ENCODE measurements at places on chromosomes 11 and 22.

- no peak for DNase-seq
Observed at GRCh38 chr11:110160016-110160415, 66.8 kb downstream of the ZC3H12C start.

GRCh38 chr11:6771926-6772893 lies at the start of gene OR2AG2:
TSS of gene OR2AG2 (minus strand) at chr11:6771976. CDS start at chr11:6768957, 3,019 bp downstream.
- no peak for DNase-seq

- DNase-seq: no peak
Observed at GRCh38 chr11:1044160-1044559, 7.6 kb upstream of the MUC6 start.

DNA sequence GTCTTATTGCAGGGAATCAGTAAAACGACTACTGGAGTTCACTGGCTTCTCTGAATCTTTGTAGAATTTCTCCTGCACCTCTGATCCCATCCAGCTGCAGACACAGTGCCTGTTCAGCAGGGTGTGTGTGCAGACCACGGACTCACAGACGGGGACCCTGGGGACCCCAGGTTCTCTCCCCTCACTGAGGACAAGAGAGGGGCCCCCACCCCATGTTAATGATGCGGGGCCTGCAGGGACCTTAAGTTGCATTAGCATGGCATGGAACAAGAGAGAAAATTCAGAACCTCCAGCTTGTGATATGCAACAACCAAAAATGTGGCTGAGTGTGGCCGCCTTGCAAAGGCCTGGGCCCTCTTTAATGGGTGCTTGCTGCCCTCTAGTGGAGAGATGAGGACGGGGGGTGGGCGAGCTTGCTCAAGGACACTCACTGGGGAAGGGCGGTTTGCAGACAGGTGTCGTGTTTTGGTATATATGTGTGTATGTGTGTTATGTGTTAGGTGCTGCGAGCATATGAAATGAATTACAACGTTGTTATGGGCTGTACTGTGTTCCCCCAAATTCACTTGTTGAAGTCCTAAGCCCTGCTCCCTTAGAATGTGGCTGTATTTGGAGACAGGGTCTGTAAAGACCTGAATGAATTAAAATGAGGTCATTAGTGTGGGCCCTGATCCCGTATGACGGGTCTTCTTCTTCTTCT lies 84.4 kb upstream of the SEPTIN5 start:
- peak; percentile 76 for DNase-seq

DNA sequence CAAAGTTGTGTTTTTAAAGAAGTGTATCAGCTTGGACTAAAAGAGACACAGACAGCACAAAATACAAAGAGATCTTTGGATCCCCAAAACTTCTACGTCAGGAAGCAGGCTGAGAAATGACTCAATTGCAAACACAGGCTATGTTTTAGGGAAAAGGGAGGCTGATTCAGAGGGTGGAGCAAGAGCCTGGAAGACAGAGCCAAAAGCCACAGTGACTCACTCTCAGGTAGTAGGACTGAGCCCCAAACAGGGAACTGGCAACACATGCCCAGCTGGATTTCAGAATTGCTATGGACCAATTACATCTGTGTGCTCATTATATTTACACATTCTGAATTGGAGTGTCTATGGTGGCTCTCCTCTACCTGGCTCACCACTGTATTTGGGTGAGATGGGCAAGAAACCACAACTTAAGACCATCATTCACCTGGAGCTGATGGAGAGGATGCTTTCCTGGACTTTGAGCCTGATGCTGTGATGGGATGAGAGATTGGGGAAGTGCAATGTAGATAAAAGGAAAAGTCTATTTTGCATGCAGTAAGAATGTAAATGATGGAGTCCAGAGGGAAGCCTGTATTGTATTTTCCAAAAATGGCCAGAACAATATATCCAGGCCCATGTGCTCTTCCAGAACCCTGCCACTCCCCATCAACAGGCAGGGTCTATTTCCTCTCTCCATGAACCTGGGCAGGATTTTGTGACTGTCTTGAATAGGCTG lies 20.8 kb upstream of the LINC01488 start:
- DNase-seq: no peak

- DNase-seq: no peak
Observed at GRCh38 chr11:35090125-35090524, 48.8 kb upstream of the CD44 start.

DNA sequence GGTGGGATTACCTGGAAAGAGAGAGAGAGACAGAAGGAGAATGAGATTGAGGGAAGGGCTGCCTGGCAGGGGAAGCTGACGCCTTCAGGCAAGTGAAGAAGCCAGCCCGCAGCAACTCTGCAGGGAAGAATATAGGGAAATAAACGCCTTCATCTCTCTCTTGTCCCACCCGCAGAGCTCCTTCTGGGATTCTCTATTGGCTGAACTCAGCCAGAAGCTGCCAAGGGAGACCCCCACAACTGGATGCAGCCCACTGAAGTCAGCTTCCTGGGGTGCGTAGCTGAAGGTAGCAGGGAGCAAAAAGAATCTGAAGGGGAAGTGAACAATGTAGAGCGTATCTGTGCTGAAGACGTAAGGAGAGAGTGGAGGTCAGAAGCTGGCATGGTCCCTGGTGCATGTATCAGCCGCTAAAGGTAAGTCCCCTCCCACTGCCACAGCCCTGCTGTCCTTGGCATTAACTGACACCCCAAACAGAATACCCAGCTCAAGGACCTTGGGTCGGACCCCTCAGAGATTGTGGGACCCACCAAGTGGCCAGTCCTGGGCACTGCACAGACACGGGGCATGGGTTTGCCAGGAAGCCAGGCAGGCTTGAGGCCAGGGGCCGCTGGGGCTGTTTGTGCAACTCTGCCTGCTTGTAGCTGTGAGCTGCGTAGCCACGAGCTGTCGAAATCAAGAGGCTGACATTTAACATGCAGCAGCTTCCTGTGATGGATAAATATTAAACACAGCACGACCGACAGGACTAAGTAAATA lies 469.9 kb downstream of the MN1 start:
- no peak for DNase-seq

DNA sequence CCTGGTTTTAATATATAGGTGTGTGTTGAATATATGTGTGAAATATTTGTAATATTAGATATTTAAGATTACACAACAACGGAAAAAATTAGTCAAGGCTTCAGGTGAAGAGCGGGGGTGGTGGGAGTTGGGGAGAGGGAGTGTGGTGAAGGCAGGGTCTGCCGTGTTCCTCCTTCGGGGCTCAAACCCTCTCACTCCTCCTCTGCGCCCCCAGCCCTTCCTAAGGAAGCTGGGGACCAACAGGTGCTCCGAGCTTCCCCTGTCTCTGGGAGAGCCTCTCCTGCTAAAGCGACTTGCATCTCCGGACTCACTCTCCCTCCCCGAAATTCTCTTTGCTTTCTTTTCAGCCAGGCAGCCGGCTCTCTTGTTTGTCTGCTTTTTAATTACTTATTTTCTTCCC lies 960 bp upstream of the CADM1 start:
- DNase-seq: no peak

DNA sequence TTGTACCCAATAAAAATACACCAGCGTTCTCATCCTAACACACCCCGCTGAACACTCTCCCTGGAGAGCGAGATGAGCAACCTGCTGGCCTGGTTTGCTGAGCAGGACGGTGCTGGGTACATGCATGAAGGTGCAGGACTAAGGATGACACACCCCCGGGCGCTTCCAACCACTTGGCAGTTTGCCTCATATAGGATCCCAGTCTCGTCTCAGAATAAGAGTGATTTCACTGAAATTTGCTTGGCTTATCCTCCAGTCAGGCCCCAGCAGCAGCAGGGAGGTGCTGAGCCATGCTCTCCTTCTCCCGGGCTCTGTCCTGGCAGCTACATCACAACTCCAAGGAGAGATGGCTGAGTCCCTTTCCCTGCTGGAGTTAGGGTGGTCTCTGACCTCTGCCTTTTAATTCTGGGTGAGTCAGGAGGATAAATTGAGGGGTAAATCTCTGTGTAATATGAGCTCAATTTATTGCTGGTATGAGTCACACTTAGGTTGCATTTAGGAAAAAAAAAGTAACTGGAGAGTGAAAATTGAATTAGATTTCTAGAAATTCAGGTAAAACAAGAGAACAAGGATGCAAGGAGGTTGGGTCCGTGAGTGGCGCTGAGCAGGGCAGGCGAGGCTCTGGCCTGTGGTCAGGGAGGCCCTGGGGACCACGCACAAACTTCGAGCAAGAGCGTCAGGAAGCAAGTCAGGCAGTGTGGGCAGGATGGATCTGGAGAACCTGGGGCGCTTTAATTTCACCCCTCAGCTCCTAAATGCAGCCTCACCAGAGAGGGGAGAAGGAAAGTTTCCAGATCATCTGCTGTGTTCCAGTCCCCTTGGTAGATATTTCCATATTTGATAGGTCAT lies 974.0 kb downstream of the TBC1D22A start:
- no peak for DNase-seq

DNA sequence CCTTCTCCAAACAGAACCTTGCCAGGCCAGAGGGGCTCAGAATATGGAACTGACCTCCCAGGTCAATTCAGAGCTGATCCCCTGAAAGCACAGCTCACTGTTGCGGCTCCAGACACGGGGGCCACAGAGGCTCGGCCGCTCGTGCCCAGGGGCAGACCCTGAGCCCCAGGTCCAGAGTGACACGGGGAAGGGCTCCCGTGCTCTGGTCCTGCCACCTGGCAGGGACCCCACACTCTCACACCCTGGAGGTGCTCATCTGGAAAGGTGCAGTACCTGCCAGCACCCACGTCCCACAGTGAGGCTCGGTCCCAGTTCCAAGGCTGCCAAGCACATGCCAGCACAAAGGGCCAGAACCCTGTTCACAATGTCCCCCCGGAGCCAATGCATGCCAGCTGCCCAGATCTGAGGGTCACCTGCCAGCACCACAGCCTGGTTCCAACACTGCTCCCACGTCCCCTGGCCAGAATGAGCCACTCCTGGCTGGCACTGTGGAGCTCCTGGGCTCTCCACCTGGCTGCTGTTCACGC lies 170.6 kb downstream of the SHANK2 start:
- DNase-seq: no peak

DNA sequence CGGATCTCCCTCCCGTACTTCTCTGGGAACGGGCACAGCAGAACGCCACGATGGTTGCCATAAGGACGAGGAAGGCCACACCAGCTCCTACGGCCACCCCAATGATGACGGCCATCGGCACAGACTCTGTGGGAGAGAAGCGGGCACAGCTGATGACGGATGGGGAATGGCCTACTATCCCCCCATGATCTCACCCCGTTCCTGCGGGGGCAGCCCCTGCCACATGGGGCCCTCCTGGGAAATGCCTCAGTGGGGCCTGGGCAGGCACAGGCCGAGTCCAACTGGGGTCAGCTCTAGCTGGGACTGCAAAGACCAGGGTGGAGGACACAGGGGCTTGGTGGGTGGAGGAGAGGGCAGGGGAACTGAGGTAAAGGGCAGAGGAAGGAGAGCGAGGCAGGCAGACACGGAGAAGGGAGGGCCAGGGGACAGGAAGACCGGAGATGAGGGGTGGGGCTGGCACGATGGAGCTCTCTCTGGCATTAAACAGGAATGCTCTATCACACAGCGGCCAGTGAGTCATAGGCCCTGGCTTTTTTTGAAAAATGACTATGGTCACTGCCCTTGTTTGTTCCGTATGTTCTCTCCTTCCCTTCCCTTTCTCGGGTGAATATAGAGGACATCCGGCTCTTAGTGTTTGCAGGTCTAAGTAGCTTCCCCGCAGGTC lies 76.0 kb downstream of the ST3GAL4 start:
- DNase-seq: no peak

DNA sequence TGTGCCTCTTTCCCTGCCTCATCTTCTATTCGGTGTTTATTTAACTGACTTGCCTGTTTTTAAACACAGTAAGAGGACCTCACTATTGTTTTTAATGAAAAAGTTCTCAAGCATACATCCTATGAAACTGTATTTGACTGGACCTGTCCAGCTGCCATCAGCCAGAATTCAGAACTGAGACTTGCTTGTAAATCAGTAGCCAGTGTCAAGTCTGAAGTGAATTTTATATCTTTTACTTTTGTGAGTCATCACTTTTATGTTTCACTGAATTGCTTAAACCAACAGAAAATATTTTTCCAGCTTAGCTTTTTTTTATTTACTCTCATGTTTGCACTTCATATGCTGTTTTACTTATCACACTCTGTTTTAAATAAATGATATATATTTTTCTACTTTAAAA lies 88.3 kb downstream of the LUZP2 start:
- DNase-seq: no peak

GRCh38 chr11:63621071-63621470 lies 6.8 kb upstream of the PLAAT3 start:
- no peak for DNase-seq

- no peak for DNase-seq
Observed at GRCh38 chr11:66467756-66468155, 1.1 kb downstream of the PELI3 start.

DNA sequence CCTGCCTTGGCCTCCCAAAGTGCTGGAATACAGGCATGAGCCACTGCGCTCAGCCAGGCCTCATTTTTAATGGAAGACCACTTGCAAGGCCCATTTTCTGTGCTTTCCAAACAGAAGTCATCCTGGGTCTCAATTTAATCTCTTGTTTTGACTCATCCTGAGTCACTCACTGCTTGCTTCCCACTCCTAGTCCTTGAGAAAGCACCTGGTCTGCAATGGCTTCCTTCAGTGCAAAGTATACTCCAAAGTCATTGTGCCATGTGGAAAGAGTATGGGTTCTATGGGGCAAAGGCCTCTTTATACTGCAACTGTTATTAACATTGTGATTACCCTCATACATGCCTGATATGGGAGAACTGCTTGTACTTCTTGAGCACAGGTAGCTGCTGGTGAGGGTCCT lies 18.3 kb upstream of the SLC5A1 start:
- DNase-seq: no peak

- DNase-seq: no peak
Observed at GRCh38 chr11:133515107-133515506, 17.2 kb downstream of the OPCML start.

DNA sequence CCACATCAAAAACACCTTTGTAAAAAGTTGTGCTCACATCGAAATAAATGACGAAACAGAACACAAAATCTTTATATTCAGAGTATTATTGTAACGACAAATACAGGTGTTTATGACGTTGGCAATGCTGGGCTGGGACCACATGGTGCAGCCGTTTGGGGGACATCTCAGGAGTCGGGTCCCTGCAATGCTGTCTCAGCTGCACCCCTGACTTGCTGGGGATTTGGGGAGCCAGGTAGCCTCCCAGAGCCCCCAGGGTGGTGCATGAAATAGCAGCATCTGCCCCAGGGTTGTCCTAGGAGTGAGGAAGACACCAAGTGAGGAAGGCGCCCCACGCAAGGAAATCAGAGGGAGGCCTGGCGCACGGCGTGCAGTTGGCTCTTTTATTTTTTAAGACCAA lies 1526.8 kb downstream of the BRD1 start:
- no peak for DNase-seq
